ENCODE measurements at places on chromosomes 1 and 21.

DNA sequence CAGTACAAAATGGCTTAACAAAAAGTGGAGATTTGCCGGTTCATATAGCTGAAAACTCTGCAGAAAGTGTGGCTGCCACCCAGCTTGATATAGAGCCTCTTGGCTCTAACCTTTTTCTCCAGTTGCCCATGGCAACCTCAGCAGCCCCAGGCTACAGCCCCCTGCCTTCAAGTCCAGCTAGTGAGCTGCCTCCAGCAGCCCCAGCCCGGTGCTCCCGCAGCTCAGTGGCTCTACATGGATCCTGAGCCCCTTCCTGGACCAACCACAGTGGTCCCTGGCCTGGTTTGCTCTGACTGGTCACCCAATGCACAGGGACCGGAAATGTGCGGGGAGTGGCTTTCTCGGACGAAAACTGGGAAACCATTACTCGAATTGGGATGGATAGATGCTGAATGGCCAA is 13.3 kb upstream of the ATF3 start:
- no peak for DNase-seq

- DNase-seq, result no peak
Measured at GRCh38 chr1:183477986-183478781, 5.9 kb downstream of the SMG7 start.

GRCh38 chr1:170214117-170215032 is 68.6 kb downstream of the NTMT2 start:
- no peak for DNase-seq

GRCh38 chr1:162878000-162878596 is 17.1 kb upstream of the CCDC190 start:
- DNase-seq, result no peak

- no peak for DNase-seq
Measured at GRCh38 chr1:192610112-192610889, 25.6 kb upstream of the RGS13 start.

GRCh38 chr21:44590311-44590721 is 2.0 kb downstream of the KRTAP10-6 start:
- no peak for DNase-seq

GRCh38 chr1:113951719-113952118 is 22.6 kb downstream of the HIPK1 start:
- no peak for DNase-seq

DNA sequence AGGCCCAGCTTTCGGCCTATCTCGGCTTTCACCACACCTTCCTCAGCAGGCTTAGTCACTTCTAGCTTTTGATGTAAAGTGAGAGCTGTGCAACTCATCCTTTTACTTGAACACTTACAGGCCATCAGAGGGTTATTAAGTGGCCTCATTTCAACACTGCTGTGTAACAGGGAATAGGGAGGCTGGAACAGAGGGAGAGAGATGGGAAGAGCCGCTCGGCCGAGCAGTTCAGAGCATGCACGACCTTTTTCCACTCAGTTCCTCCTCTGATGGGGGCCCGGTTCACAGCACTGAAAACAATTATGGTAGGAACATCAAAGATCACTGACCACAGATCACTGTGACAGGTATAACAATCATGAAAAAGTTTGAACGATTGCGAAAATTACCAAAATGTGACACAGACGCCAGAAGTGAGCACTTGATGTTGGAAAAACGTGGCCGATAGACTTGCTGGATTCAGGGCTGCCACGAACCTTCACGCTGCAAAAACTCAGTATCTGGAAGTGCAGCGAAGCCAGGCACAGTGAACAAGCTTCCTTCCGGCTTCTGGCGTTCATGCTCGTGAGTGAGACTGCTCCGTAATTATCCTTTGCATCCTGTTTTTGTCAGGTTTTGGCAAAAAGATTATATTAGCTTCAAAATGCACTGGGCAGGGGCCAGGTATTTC is 28.6 kb downstream of the AGPAT3 start:
- DNase-seq, result peak; percentile 31

- no peak for DNase-seq
Measured at GRCh38 chr1:51950701-51951100, 39.8 kb downstream of the RAB3B start.

DNA sequence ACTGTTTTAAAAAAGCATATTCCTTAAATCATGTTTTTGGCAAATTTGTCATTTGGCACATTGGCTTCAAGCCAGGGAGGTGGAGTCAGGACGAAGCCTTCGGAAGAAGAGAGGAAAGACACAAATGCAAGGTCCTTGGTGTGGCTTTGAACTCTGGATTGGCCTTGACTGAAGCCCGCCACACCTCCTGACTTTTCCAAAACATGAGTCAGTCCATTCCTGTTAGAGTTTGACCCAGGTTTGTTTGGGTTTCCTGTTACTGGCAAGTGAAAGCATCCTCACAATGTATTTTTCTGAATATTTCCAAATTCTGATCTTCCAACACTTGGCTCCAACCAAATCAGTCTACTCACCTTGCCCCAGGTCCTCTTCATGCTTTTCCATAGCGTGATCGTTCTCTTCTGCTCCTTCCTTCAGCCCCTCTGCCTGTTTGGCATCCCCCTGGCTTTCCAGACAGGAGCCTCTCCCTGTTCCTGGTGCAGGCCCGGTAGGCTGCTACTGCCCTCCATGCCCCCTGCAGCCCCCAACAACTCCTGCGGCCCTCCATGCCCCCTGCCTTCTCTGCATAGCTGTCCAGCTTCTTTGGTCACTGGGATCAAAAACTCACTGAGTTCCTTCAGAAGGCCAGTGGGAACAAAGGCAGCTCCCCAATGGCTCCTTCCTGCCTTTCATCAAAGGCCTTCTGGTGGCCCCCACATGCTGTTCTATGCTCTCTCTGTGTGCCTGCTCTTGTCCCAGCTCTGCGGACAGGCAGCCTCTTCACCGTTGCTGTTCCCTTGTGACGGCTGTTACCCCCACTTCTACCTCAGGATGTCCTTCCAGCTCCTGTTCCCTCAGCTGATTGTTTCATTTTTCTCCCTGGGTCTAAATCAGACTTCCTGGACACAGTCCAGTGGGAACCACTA is 30.4 kb upstream of the SLC30A1 start:
- DNase-seq, result no peak

- DNase-seq, result peak; percentile 30
Measured at GRCh38 chr1:67735806-67736627, 51.0 kb downstream of the GADD45A start.

DNA sequence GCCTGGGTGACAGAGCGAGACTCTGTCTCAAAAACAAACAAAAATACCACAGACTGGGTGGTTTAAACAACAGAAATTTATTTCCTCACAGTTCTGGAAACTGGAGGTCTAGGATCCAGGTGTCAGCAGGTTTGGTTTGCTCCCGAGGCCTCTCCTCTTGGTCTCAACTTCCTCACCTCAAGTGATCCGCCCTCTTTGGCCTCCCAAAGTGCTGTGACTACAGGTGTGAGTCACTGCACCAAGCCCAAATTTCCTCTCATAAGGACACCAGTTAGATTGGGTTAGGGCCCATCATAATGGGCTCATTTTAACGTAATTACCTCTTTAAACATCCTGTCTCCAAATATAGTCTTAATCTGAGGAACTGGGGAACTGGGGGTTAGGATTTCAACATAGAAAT is 35.5 kb downstream of the MFSD2A start:
- no peak for DNase-seq

DNA sequence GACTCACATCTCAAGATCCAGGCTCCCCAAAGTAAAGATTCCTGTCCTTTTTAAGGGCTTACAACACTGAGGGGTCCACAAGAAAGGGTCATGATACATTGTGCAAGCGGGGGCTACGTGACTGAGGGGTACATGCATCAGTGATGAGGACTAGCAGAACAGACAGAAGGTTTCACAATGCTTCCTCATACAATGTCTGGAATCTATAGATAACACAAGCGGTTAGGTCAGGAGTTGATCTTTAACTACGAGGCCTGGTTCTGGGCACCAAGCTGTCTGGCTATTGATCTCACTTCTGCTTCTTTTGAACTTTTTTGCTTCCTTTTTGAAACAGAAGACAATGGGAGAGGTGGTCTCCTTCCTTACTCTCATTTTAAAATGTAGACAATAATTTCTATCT is 718.6 kb downstream of the AMY1C start:
- no peak for DNase-seq

GRCh38 chr1:192518700-192519099 is 56.9 kb upstream of the RGS1 start:
- peak; percentile 9 for DNase-seq

DNA sequence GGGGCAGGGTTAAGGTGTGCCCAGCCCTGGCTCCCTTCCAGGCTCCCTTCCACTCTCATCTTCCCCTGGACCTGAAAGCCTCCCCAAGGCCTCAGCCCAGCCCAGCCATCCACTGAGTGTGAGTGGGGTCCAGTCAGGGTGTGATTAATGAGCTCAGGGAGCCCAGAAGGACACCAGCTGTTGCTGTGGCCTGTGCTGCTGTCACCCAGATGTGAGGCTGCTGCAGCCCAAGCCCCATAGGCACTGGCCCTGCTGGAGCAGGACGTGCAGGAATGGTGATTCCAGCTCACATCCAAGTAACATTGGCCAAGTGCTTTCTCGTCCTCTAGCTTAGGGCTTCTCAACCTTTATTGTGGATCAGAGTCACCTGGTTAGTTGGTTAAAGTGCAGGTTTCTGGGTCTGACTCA is 77.6 kb downstream of the EPHB2 start:
- DNase-seq, result no peak

GRCh38 chr1:116340506-116341231 is 32.4 kb upstream of the ATP1A1 start:
- no peak for DNase-seq

GRCh38 chr1:26915204-26915842 is 1.5 kb upstream of the NR0B2 start:
- DNase-seq, result no peak

DNA sequence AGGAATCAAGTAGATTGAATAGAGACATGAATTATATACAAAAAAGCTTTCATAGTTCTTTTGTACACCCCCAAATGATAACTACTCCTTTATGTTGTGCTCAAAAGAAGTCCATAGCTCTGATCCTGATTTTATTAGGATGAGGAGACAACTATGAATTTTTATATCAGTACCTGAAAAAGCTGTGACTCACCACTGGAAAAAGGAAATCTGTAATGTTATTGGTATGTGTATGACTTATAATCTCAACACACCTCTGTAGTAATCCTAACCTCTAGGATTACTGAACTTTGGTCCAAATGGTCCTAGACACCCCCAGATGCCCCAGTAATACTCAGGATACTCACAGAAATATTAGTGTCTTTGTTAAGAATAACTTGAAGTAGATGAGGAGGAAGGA is 10.2 kb downstream of the PRKAB2 start:
- DNase-seq, result no peak

GRCh38 chr1:87950369-87950768 is 621.7 kb downstream of the LMO4 start:
- no peak for DNase-seq

- DNase-seq, result no peak
Measured at GRCh38 chr21:34351786-34352241, 12.0 kb upstream of the KCNE2 start.

DNA sequence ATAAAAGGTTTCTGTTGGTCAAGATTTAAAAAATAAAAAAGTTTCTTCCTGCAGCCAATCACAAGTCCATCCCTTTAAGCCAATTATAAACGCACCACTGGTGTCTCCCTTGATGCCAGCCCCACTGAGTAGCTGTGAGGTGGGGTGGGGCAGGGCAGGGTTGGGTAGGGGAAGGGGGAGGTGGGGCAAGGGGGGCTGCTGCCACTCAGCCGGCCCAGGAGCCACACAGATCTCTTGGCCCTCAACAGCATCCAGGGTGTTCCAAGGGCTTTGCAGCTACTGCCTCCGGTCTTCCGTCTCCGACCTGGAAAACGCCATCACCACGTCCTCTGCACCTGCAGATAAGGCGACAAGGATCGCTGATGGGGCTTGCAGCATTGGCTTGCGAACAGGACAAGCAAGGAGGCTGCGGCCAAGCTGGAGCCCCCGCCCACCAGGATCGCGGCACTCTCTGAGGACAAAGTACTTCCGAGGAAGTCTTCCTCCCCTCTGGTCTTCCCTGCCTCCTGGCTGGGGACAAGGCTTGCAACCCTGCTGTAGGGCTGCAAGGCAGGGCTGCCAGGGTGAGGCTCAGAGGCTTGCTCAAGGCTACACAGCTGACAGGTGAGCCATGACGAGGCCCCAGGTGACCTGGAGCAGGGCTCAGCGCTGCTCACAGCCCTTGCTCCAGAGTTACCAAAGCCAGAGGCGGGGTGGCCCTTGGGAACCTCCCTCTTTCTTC is 26.8 kb upstream of the CLSTN1 start:
- DNase-seq, result no peak

- no peak for DNase-seq
Measured at GRCh38 chr1:1427106-1427819, 6.2 kb upstream of the ANKRD65 start.

DNA sequence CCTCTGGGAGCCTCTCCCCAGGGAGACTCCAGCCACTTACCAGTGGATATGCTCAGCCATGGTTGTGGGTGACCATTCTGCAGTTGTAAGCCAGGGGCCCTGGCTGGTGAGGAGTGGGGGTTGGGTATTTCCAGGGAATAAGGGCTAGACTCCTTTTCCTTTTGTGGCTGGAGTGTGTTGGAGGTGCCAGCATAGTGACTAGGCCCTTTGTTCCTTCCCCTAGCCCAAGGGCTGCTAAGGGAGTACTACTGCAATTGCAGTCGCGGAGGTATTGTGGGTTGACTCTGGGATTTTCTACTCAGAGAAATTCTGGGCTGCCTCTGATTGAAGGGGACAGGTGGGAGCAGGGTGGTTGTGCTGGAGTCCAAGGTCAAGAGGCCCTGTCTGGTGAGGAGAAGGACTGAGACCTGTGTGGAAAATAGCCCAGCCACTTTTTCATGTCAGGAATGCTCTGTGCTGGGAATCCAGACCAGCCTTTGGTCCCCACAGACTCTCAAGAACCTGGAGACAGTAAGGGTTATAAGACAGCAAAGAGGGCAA is 43.1 kb downstream of the MROH9 start:
- no peak for DNase-seq

- no peak for DNase-seq
Measured at GRCh38 chr1:39048745-39049370, 22.7 kb downstream of the NDUFS5 start.

Measured in activated naive CD4-positive, alpha-beta T cell treated with Interleukin-2 at 50 U/mL for 16 hours (primary cell).